ENCODE measurements at places on chromosomes 1 and 21.

GRCh38 chr1:228161362-228161761 is 4.2 kb upstream of the IBA57 start:
- DNase-seq: no peak

GRCh38 chr1:175566247-175566646 is 177.1 kb downstream of the TNR start:
- DNase-seq: no peak

GRCh38 chr1:14365301-14365988 is 233.0 kb upstream of the KAZN start:
- DNase-seq: no peak

GRCh38 chr1:42133809-42134526 is 19.2 kb upstream of the GUCA2B start:
- no peak for DNase-seq

DNA sequence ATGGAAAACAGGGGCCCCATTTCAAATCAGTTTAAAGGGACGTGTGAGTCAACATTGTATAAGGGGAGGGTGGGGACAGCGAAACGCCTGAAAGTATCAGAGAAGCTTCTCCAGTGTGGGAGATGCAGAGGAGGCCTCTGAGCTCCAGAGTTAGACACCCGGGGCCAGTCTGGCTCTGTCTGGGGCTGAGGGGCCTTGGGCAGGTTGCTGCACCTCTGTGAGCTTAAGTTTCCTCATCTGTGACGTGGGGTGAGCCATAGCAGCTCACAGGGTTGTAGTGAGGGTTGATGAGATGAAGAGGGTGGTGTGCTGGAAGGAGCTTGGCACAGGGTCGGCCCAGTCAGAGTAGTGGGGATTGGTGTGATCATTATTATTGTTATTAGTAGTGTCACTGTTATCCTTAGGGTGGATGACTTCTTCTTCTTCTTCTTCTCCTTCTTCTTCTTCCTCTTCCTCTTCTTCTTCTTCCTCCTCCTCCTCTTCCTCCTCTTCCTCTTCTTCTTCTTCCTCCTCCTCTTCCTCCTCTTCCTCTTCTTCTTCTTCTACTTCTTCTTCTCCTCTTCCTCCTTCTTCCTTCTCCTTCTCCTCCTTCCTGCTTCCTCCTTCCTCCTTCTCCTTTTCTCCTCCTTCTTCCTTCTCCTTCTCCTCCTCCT is 282.0 kb downstream of the PTPRU start:
- DNase-seq: no peak

- no peak for DNase-seq
Observed at GRCh38 chr1:38670544-38671122, 188.9 kb downstream of the RRAGC start.

GRCh38 chr1:53135735-53136114 is 6.7 kb downstream of the SLC1A7 start:
- no peak for DNase-seq

DNA sequence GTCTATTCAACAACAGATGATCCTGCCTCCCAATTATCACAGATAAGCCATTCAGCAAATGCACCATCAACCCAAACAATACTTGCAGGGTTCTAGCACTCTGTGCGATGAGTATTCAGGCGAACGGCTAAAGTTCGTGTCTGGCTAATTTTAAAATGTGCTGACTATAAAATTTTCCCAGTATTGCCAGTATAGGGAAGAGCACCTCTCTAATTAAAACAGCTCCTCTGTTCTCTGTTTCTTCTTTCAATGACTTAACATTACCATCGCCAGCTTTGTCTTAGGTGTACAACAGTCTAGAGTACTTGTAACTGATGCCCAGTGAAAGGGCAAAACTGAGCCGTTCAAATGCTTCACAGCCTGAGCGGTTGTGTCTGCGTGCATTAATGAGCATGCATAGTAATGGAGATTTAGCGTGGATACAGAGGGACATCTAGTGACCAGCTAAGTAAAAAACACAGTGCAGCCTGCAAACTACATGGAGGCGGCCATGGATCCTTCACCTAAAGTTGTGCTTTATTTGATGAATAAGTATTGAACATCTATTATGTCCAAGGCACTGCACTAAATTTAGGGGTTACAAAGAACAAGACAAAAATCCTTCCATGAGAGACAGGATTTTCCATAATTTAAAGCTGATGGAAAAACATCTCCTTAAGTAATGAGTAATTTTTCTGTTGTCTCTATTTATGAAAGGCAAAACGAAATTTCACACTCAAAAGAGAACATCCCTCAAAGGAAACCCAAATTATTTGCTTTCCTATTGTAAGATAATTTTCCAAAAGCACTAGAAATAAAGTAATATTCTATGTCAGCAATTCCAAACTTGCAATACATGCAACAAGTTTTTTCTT is 120.0 kb downstream of the SETD4 start:
- no peak for DNase-seq

DNA sequence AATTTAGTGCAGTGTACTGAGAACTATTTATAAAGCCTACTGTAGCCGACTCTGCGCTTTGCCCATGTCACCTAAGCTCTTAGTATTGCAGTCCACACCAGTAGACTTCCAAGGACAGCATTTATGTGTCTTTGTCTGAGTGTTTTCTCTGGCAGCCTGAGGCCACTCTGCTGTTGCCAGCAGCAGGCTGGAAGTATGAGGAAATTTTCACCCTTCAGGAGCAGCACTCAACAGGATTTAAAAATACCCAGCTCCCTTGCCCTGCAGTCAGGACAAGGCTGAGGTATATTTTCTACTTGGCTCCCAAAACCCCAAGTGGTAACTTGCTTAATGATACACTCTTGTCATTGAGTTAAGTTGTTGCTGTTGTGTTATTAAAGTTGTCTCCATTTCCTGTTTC is 230.1 kb downstream of the SRGAP2C start:
- DNase-seq: no peak

GRCh38 chr1:197677752-197678295 is 97.5 kb downstream of the DENND1B start:
- no peak for DNase-seq

GRCh38 chr1:195656780-195657179 is 951.5 kb downstream of the KCNT2 start:
- no peak for DNase-seq

DNA sequence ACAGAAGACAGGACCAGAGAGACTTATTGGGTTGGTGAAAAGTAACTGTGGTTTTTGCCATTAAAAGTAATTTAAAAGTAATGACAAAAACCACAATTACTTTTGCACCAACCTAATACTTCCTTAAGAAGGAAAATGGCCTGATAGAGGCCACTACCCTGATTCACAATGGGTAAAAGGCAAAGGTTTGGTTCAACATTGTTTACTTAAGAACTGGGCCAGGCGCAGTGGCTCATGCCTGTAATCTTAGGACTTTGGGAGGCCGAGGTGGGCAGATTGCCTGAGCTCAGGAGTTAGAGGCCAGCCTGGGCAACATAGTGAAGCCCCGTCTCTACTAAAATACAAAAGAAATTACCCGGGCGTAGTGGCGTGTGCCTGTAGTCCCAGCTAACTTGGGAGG is 48.2 kb upstream of the RCOR3 start:
- DNase-seq: no peak

DNA sequence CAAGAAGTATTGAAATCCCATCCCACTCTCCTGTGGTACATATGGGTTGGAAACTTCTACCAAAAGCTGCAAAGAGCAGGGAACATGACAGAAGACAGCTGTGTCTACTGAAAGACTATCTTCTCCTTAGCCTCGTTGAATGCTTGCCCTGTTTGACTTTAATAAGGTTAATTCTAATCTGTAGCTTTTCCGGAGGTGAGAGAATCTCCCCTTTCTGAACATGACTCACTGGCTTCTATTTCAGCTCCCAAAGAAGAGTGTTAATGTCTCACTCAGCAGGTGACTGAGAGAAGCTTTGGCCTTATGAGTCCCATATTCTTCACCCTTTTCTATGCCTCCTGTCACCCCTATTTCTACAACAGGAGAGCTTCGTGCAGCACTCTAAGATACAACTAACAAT is 88.3 kb downstream of the HHIPL2 start:
- no peak for DNase-seq

GRCh38 chr1:84146411-84147032 is 2.5 kb downstream of the PRKACB start:
- DNase-seq: no peak

- no peak for DNase-seq
Observed at GRCh38 chr1:22814176-22815042, 103.8 kb downstream of the EPHB2 start.

GRCh38 chr1:107444302-107444701 is 303.5 kb downstream of the NTNG1 start:
- no peak for DNase-seq

DNA sequence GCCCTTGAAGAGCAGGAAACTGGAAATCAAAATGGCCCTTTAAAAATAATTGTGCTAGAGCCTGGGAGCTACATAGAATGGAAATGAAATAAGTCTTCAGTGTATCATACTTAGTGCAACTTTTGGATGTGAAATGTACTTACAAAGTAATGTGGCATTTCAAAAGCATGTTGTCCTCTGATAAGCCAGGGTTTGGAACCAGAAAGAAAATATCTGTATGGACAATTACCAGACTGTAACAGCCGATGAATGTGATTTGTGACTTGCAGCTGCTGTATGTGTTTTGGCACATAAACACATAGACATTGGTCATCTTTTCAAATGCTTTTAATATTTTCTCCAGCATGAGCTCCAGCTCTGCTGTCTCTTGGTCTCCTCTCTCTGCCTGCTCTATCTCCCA is 546.4 kb downstream of the OMA1 start:
- DNase-seq: no peak

GRCh38 chr1:115838431-115839028 is 2.4 kb downstream of the NHLH2 start:
- DNase-seq: no peak

GRCh38 chr1:207956986-207957385 is 46.1 kb upstream of the CD34 start:
- no peak for DNase-seq

- DNase-seq: no peak
Observed at GRCh38 chr1:18058981-18059605, 48.5 kb upstream of the IGSF21 start.

DNA sequence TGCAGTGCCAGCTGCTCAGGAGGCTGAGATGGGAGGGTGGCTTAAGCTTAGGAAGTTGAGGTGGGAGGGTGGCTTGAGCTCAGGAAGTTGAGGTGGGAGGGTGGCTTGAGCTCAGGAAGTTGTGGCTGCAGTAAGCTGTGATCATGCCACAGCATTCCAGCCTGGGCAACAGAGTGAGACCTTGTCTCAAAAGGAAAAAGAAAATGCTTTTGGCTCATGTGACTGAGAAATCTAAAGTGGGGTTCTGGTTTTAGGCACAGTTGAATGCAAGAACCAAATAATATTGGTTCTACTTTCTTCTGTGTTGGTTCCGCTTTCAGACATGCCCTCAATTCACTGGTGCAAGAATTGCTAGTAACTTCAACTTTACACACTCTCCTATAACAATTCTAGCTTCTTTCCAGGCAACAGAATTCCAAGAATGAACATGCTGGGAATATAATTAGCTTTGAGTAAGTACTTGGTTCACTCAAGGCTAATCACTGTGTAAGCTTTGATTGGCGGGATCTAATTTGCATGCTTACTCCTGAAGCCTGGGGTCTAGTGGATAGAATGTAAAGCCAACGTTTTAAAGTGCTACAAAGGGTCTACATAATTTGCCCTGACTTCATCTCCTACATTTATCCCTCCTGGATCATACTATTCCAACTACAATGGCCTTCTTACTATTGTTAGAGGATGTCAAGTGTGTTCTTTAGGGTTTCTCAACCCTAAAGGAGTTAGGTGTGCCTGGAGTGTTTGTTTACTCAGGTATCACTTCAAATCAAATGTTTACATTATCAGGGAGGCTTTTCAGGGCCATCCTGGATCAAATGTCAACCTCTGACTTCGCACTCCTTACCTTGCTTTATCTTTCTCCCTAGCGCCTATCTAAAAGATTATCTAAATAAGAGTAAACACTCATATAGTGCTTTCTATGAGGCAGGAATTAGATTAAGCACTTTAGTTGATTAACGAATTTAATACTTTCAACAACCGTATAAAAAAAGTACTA is 115.1 kb downstream of the SLC16A1 start:
- DNase-seq: no peak

DNA sequence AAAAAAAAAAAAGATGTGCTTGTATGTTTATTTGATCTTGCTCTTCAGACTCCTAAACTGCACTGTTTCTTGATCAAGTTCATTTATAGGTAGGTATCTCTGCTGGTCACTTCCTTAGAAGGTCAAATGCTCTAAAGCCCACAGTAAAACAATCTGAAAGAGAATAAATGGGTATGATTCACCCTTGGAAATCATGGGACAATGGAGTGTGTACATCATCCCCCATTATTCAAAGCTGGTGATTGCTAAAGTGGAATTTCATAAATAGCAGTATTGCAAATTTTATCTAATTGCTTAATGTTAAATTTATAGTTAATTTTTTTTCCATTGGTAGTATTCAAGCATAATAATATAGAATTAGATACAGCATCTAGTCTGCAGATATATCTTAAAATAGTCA is 53.4 kb downstream of the MIER1 start:
- no peak for DNase-seq
